Daoy (cell line): ENCODE measurements at places on chromosomes 5 and 9. TPM values are rescaled to one million over a fixed set of nuclear protein-coding genes. Genes with fewer than 3 reads are reported as not detected.

Gene ADAMTS13
- 0.27 and 1.3 TPM in 2 replicates for total RNA-seq

- no peak for DNase-seq
Observed at GRCh38 chr5:100900142-100900795, 2.8 kb downstream of the ST8SIA4 start.

Gene SPINK4
- not detected in 2 replicates for total RNA-seq

DNA sequence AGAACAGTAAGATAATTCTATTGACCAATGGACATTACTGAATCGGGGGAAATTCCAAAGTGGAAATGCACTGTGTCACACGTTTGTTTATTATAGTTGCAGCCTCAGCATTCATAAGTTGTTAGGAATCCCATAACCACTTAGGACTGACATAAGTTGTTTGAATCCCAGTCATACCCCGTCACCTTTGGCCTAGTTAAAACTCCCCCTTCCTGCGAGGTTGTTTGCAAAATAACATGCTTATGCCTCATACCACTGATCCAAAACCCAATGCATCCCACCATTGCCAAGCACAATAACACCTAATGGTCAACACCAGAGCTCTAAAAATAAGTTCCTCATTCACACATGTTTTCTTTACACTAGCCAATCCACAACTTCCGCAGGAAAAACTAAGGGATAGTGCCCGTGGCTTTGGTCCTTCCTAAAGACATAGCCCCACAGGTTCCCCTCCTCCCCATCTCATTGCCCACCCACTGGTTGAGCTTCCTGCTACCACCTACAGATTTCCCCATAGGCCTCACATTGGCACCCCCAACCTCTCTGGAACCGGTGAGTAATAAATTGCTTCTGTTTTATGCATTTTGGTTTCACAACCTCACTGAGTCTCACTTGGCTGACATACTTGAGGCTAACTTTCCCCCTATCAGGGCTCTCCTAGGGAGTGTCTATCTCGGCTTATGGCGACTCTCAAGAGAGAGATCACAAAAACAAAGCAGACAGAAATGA lies 42.3 kb upstream of the MUSK start:
- DNase-seq: peak; percentile 93

GRCh38 chr5:136062366-136063274 lies 33.8 kb downstream of the TGFBI start:
- no peak for DNase-seq

Gene PTGDS
- total RNA-seq: not detected in 2 replicates

DNA sequence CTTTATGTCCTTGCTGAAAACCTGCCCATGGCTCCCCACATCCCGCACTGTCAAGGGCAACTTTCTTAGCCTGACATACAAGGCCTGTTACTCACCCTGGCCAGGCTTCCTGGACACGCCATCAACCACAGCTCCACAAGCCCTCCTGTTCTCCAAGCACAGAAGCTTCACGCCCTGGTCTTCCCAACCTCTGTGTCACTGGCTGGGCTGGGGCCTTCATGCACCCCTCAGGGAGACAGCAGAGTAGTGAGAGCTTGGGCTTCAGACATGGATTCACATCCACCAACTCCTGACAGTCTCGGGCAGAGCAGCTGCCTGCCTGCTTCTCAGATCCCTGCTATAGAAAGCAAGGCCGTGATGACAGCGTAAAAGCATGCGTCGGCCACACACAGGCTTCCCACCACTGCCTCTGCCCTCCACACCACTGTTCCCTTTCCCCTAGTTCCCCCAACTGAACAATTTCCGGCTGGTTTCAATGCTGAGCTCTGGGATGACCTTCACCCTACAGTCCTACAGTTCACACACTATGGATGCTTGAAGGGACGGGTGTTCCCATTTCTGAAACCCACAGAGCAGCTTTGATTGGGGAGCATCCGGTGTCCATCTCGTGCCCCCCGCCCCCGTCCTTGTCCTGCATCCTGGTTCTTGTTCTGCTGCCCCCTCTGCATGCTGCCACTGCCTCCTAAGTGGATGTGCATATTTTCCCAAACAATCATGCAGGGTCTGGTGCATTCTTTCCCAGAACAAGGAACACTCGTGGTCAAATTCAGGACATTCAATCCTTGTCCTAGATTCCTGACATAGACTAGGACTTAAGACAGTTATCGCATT lies 33.4 kb upstream of the ADAMTS2 start:
- DNase-seq: peak; percentile 55

DNA sequence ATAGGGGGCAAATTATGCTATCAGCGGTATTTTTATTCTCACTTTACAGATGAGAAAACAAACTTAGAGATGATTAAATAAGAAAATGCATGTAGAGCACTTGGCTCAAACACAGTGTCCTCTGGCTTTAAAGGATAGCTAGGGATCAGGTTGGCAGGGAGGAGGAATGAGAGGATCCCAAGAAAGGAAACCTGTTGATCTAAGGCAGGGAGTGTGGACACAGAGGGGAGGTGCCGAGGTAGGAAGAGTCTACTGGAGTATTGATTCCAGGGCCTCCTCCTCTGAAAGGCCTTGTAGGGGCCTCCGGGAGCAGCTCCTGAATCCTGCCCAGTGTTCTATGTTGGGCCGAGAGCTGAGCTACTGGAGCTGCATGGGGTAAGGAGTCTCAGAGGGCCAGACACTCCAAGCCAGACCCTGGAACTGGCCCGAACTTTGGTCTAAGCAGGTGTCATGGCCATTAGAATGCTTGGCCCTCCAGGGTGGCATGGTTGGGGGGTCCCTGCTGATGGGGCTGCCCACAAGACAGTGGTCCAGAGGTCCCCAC lies 30.4 kb upstream of the TCF7 start:
- no peak for DNase-seq

Gene ELOVL7
- 4.6 and 8.3 TPM in 2 replicates for total RNA-seq

Gene CORO2A
- 1.8 and 2.1 TPM in 2 replicates for total RNA-seq

- DNase-seq: no peak
Observed at GRCh38 chr5:169442913-169443784, 140.4 kb upstream of the SPDL1 start.

Gene MEIKIN
- total RNA-seq: not detected in 2 replicates

GRCh38 chr5:129996896-129997295 lies 92.6 kb downstream of the CHSY3 start:
- no peak for DNase-seq

GRCh38 chr5:156259618-156260017 lies 67.3 kb upstream of the SGCD start:
- DNase-seq: peak; percentile 60

Gene GLDC
- 4.6 and 16.3 TPM in 2 replicates for total RNA-seq

Gene NR2F1-AS1
- total RNA-seq: 6.1 and 10.5 TPM in 2 replicates

GRCh38 chr5:31158686-31159085 lies 34.8 kb upstream of the CDH6 start:
- DNase-seq: no peak

Gene RNF180
- total RNA-seq: 2.4 and 4.3 TPM in 2 replicates

GRCh38 chr9:16645970-16646369 lies 224.5 kb downstream of the BNC2 start:
- DNase-seq: no peak

Gene SNX2
- 47.7 and 59.5 TPM in 2 replicates for total RNA-seq

GRCh38 chr9:121439711-121440664 lies 59.7 kb downstream of the GGTA1 start:
- DNase-seq: peak; percentile 53

DNA sequence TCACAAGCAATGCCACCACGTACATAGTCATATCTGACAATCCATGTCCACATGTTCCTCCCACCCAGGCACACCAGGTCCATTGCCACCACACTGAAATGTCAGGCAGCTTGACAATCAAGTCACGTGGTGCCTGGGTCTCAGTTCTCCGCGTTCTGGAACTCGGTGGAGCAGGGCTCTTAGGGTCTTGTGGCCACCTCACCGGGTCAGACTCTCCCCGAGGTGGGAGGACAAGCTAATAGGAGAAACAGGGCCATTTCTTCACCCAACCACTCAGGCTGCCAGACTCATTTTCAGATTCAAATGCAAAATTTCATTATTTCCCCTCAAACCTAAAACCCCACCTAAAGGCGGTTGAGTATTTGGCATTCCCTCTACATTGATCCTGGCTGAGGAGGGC lies 200.5 kb upstream of the GAS1 start:
- no peak for DNase-seq

- peak; percentile 42 for DNase-seq
Observed at GRCh38 chr5:58648846-58649245, 66.0 kb downstream of the RAB3C start.
